ENCODE measurements at places on chromosomes 2 and 18. TPM values are rescaled to one million over a fixed set of nuclear protein-coding genes. Genes with fewer than 3 reads are reported as not detected.

GRCh38 chr2:135563793-135564192, 32.5 kb downstream of the R3HDM1 start:
- DNase-seq = no peak

DNA sequence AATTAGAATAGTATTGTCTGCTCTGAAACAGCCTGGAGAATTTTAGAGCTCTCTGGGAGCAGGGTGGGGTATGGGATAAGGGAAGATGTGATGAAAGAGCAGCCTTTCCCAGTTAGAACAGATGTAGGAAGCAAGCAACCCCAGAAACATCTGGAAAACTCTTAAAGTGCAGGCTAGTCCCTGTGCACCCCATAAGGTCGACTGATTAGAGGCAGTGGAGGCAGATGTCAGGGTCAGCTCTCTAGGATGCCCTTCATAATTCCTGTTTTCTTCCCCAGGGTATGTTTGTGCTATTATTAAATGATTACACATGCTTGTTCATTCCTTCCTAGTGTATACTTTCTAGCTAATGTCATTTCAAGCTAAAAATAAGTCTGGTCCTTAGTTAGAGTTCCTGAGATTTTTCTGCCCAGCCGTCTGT, 41.7 kb downstream of the PTPRM start:
- no peak for DNase-seq

CCL20 gene
- total RNA-seq = 1.1 TPM

GRCh38 chr2:179692610-179693009, 168.8 kb downstream of the ZNF385B start:
- DNase-seq = no peak

- DNase-seq = no peak
These were observed 14.6 kb upstream of the MCM6 start for GRCh38 chr2:135890835-135891234.

DNA sequence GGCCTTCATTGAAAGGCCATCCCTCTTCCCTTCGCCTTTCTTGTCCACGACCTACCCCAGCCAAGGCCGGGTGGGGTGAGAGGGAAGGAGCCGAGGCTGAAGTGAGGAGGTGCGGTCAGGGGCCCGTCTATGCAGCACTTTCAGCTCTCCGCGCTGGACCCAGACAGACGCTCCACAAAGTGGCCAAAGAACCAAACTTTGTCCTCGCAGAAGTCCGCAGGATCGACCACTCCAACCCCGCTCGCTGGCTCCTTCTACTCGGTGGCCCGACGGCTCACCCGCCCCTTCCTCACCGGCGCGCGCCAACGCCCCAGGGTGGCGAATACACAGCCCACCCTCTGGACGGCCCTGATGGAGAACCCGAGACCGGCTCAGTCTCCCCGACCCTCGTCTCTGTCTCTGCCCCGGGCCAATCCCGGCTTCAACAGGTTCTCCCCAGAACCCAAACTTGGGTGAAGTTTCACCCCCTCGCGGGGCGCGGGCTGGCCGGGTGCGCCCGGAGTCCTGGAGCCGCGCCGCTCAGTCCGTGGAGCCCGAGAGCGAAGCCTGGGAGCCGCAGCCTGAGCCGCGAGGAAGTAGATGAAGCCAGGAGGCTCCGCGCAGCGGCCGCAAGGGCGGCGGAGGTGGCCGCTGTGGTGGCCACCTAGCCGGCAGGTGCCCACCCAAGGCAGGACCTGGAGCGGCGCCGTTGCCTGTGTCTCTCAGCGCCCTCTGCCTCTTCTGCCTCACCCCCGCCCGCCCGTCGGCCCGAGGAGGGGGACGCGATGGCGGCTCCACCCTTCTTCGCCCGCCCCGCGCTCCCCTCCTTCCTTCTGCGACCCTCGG, 26.7 kb upstream of the ALPP start:
- no peak for DNase-seq

DNA sequence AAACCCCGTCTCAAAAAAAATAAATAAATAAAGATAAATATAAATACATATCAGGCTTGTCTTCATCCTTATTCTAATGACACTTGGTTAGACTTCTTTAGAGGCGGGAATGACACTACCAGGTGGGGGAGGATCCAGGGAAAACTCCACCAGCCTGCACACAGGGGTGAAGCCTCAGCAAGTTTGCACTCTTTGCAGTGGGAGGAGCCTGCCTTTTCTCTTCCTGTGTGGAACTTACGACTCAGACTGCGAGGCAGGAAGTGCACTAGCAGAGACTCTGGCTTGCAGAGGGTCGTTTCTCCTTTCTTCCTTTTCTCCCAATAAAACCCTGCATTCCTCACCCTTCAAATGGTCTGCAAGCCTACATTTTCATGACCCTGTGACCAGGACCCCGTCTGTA, 153.6 kb upstream of the CBLN2 start:
- no peak for DNase-seq

DNA sequence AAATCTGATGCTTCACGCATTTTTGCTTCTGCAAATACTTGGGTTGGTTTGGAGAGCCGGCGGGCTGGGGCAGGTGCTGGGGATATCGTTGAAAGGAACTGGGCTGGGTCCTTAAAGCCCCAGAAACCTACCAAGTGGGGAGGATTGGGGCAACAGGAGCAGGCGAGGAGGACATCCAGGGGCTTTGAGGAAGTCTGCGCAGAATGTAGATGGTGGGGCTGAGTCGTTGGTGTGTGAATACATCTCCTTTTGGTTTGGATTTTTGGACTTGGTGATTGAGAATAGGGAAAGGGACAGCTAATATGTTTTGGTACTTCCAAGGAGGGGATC, 1.1 kb downstream of the DCC start:
- DNase-seq = no peak

Measured in pulmonary artery endothelial cell (primary cell).